CD4-positive, alpha-beta T cell treated with Interleukin-4 for 4 hours (primary cell): ENCODE measurements at places on chromosomes 12 and 14.

DNA sequence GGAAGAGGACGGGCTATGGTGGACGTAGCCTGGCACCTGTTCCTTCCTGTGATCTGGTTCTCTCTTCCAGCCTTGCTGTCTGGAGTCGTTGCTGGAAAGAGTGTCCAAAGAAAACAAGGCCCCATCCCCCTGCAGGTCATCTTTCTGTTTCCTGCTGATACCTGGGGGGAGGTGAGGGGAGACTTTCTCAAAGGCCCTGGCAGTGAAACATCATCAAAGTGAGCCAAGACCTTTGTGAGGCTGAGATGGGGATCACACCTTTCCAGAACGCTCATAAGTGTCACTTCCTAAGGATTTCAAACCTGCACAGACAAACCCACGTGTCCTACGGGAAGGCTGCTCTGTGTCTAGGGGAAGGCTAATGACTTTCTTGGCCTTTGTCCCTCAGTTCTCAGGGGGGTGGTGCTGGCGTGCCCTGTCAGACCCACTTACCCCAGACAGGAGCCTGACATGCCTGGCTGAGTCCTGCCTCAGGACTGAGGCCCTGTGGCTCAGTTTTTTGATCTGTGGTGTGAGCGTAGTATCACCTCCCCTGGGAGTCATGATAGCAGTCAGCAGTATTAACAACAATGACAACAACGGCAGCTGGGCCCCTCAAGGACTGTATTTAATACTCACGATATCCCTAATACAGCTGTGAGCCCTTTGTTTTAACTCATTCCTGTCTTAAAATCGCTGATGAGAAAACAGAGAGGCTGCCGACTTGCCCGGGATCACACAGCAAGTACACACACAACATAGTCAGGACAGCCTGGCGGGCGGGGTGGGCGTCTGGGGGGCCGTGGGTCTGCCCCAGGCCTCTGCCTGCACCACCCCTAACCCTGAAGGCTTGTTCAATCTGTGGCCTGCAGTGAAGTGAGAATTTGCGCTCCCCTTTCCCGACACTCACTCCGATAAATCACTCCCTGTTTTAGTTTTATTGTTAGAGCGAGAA is 235.2 kb downstream of the SLC41A2 start:
- no peak for DNase-seq

GRCh38 chr14:36701132-36701531 is 39.5 kb downstream of the PAX9 start:
- no peak for DNase-seq

- peak; percentile 34 for DNase-seq
Observed at GRCh38 chr12:57215668-57216013, 953 bp upstream of the NXPH4 start.

DNA sequence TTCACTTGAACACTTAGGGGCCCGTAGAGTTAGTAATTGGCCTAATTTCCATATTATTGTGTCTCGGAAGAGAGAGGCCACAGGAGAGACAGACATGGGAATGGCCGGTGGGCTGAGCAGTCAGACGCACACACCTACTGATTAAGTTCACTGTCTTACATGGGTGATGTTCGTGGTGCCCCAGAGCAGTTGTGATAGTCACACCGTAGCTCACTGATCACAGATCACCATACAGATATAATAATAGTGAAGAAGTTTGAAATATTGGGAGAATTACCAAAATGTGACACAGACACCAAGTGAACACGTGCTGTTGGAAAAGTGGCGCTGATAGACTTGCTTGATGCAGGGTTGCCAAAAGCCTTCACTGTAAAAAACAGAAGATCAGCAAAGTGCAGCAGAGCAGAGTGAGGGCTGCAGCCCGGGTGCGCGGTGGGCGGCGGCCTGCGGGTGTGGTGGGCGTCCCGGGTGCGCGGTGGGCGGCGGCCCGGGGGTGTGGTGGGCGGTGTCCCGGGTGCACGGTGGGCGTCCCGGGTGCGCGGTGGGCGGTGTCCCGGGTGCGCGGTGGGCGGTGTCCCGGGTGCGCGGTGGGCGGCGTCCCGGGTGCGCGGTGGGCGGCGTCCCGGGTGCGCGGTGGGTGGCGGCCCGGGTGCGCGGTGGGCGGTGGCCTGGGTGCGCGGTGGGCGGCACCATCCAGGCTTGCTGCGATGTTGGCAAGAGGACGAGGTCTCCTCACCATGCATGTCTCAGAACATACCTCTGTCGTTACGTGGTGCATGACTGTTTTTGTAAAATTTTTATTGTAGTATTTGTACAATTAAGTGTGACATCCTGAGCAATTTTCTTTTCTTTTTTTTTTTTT is 34.3 kb upstream of the TEX22 start:
- peak; percentile 31 for DNase-seq

DNA sequence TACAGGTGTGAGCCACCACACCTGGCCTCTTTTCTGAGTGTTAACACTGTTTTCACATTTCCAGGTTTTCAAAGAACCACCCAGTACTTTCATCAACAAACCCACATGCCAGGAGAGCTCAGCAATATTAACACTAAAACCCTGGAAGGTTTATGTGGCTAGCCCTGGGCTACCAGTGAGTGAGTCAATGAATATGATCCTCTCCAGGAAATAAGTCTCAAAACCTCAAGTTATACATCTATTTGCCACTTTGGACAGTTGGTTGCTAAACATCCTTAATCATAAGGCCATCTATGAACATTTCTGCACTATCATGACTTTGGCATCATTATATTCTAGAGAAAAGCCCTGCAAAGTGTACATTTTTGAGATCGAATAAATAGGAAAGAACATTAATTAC is 6.3 kb upstream of the CDKL1 start:
- DNase-seq = no peak

DNA sequence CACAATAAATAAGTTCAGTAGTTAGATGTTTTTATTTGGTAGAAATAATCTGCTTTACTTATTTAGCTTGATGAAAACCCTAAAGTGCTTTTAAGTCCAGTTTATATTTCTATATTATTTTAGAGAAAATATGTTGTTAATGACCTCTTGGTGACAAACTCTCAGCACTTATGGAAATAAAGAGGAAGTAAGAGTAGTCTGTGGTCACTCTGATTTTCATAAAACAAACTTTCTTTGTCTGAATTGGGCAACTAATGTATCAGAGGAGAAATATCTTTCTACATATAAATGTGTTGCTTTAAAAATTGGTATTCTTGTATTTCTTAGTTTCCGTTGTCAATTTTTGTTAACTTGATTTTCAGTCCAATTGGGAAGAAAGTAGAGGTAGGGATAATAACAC is 878.9 kb upstream of the SEL1L start:
- no peak for DNase-seq

DNA sequence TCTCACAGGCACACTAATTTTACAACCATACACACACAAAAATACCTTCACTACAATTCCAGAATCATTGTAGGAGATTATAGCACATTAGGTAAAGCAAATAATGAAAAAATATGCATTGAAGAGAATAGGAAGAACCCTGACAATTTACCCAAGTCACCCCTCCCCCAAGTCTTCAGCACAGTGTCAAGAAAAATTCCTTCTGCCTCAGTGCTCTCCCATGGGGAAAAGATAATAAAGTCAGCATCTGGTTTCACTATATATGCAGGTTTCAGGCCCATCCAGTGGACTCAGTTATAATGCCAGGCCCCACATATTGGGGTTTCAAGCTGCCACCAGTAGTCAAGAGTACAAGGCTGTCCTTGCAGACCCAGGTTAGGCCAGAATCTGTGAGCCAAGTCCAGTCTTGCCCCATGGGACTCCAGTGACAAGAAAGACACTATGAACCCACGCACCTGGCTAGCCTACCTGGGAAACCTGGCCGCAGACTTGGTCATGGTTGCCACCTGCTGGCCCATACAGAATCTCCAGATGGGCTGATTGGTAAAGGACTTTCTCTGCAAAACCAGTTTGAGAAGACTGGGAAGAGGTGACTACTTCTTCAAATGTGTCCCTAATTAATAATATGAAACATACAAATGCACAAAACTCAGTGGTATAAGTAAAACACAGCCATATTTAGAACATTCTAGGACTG is 398.6 kb upstream of the FLRT2 start:
- no peak for DNase-seq

GRCh38 chr12:117968151-117968789 is 520 bp downstream of the KSR2 start:
- no peak for DNase-seq

- no peak for DNase-seq
Observed at GRCh38 chr14:55120571-55121495, 8.2 kb upstream of the LGALS3 start.

DNA sequence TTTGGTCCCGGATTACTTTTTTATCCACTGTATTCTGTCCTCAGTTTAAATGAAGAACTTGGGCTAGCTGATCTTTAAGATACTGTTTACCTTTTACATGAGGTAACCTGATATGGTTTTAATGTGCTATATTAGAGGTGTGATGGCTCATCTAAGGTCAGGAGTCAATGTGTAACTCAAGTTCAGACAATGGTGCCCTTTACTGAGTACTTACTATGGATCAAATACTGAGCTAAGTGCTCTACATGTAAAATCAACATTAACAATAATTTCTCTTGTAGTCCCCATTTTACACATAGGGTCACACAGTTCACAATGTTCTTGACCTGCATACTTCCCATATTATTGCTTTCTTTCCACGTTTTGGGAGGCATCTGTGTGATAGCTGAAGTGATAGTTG is 79.2 kb downstream of the CEP83 start:
- no peak for DNase-seq

DNA sequence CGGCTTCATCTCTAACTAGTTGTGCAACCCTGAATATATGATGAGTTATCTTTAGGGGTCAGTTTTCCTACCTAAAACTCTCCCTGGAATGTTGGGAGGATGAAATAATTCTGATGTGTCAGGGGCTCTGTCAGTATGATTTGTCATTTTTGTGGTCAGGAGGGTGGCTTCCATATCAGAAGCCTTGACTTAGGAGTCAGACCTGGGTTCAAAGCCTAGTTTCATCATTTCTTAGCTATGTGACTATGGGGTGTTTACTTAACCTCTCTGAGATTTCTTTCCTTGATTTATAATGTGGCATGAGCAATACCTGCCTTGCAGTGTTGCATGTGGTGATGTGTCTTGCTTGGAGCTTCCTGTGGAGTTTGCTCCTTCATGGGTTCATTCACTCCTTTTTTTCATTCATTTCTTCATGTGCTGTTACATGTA is 146.8 kb downstream of the CHST11 start:
- DNase-seq = no peak

DNA sequence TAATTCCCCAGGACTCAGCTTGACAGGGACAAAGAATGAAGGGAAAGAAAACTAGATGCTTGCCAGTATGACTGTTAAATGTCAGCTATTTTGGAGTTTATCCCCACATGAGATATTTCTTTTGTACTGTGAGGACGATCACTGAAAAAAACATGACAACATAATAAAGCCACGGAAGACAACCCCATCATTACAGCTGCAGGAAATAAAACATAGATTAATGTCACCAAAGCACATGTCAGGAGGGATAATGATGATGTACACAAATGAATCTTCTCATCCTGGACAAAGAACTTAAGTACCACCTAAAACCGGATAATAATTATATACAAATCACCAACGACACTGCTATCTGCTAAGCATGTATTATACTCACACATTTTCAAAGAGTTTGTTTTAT is 84.6 kb upstream of the GRIP1 start:
- no peak for DNase-seq

- no peak for DNase-seq
Observed at GRCh38 chr12:45644541-45644940, 85.0 kb upstream of the ARID2 start.

GRCh38 chr12:2876431-2877046 is 435 bp downstream of the FOXM1 start:
- DNase-seq = no peak

DNA sequence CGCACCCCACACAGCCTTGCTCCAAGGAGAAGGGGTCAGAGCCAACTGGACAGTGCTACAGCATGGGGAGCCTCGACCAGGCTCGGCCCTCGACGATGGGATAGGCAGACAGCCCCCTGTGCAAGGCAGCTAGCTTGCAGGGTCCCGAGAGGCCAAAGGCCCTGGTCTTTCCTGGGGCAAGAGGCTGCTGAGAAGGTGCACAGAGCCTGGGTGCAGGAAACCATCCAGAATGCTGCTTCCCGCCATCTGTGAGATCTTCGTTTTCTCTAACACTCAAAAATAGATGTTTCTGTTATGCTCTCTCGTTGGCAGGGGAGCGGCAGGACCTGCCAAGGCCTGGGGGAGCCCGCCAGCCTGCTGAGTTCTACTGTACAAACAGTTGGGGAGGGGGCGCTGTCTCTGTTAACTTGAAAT is 168.0 kb upstream of the RTL1 start:
- DNase-seq = no peak

DNA sequence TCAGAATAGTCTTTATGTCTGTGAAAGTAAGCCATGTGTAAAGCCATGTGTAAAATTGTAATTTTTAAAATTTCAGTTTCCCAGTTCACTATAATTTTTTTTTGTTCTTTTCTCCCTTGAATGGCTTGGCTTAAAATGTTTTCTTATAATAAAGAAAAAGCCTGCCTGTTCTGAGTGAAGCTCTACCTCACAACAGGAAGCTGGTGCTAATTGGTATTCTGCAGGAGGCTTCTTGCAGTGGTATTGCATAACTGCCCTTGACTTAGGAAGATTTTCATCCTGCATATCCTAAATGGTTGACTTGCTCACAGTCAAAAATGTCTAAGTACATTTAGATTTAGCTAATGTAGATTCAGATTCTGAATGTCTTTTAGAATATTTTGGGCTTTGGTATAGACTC is 49.5 kb downstream of the ATP2A2 start:
- DNase-seq = no peak
